Spleen (tissue), 13 donors: ENCODE measurements at places on chromosomes 7 and 10.

DNA sequence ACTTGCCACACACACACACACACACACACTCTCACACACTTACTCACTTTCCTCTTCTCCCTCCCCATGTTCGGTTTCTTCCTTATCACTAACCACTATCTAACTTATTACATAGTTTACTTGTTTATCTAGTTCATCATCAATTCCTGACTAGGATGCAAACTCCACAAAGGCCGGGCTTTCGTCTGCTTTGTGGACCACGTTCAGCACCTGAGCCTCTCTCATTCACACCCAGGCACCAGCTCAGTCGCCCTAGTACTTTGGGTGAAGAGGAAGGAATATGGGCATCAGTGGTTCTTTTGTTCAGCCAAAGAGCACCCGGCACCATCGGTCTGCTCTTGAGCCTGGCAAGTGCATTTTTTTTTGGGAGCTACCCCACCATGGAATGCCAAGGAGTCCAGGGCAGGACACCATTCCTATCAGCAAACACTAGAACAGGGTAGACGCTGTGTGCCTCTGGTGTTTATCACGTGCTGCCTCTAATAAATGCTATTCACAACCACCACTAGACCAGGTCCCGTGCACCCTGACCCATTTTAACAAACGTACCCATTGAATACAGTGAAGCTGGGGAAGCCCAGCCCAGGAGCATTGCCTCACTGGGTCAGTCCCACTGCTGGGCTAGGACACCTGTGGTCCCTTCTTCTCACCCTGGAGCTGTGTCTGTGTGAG lies 2.2 kb downstream of the C10orf67 start:
- no peak for DNase-seq

- no peak for DNase-seq
Observed at GRCh38 chr10:34150103-34150502, 665.0 kb downstream of the PARD3 start.

GRCh38 chr10:48450233-48450740 lies 143.8 kb downstream of the MAPK8 start:
- DNase-seq = no peak

- no peak for DNase-seq
Observed at GRCh38 chr7:135320268-135320667, 86.6 kb downstream of the STRA8 start.

GRCh38 chr10:62464308-62464707 lies 90.1 kb downstream of the ZNF365 start:
- DNase-seq = no peak

DNA sequence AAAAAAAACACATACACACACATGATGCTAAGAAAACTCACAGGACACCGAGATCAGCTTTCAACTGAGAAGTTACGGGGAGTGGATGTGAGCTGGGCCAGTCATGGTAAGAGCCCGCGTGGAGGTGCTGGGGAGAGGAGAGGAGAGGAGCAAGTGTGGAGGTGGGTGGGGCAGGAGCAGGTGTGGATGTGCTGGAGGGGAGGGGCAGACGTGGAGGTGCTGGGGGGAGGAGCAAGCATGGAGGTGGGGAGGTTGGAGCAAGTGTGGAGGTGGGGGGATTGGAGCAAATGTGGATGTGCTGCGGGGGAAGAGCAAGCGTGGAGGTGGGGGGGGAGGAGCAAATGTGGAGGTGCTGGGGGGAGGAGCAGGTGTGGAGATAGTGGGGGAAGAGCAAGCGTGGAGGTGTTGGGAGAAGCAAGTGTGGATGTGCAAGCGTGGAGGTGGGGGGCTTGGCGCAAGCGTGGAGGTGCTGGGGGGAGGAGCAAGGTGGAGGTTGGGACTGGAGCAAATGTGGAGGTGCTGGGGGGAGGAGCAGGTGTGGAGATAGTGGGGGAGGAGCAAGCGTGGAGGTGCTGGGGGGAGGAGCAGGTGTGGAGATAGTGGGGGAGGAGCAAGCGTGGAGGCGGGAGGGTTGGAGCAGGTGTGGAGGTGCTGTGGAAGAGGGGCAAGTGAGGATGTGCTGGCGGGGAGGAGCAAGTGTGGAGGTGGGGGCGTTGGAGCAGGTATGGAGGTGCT lies 24.5 kb upstream of the NCAPG2 start:
- DNase-seq = no peak

DNA sequence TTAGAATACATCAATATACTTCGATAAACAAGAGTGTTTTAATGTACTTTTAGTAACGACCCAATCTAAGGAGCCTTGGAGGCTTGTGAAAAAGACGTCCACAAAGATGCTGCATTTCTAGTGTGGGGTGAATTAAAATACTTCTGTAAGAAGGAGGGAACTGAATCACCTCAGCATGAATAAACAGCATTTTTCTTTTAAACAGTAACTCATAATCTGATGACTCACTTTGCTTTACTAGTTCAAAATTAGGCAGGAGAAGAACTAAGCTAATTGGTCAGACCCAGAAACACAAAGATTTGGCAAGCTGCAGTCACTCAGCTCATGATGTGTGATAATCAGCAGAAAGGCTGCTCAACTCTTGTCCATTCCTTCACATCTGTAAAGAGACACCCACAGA lies 24.2 kb downstream of the NCOA4 start:
- no peak for DNase-seq

- no peak for DNase-seq
Observed at GRCh38 chr7:50828116-50828515, 45.4 kb upstream of the GRB10 start.

GRCh38 chr7:11329626-11330025 lies 356.0 kb downstream of the PHF14 start:
- no peak for DNase-seq

DNA sequence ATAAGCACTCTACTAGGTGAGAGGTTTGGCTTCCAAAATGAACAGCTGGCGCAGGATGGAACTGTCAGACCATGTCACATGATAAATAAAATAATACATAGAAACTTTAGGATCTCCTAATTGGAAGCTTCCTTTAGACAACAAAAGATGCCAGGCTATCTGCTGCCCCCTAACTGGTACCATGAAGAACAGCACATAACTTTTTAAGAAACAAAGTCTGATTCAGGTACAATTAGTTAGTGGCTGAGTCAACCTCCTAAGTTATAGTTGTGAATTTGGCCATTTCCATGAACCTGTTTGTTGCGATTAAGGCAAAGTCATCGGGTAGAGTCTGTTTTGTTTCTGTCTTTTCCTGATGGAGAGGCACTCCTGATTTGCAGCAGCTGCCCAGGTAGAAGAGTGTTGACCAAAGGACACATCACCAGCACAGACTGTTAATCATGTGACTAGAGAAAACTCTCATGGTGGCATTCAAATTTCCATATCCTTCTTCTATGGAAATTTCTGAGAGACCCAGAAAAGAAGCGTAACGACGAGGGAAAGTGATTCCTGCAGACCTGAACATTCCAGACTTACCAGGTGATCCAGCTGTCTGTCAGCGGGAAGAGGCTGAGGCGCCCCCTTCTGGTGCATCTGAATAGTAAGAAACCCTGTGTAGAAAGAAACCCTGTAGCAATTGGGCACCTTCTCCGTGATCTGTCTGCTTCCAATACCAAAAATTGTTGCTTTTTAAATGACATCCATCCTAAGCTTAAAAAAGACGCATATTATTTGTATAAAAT lies 8.6 kb upstream of the INHBA start:
- DNase-seq = no peak

DNA sequence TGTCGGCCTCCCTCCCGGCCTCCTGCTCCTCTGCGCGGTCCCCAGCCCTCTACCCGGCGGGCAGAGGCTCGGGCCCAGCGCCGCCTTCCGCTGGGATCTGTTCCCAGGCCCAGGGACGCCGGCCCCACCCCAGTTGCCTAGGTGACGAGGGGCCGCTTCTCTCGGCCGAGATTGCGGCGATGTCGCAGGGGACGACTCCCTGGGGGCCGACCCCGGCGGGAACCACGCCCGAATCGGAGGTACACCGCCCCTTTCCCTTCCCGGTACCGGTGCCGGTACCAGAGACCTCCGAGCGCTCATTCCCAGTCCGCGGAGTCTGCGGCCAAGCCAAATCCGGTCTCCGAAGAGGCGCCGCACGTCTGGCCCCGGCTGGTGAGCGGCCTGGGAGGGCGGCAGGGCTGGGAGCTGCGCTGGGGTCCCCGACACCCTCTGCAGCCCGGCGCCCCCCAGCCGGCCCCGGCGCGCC lies at the start of gene CABCOCO1:
TSS of gene CABCOCO1 (plus strand) at position 136 of the 466 bp plus-strand sequence. CDS start at position 180, 44 bp downstream.
- DNase-seq = peak; percentile 80

DNA sequence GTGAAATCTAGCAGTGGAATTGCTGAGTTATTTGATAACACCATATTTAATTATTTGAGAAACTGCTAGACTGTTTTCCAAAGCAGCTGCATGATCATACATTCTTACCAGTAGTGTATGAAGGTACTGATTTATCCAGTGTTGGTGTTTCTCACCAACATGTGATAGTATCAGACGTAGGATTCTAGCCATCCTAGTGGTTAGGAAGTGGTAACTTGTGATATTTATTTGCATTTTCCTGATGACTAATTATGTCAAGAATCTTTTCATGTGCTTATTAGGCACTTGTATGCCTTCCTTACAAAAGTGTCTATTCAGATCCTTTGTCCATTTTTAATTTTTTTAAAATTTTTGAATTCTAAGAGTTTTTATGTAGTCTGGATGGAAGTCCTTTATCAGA lies 54.2 kb upstream of the PLXDC2 start:
- no peak for DNase-seq

- no peak for DNase-seq
Observed at GRCh38 chr7:116177009-116177408, 33.3 kb upstream of the TES start.

GRCh38 chr10:6242089-6242488 lies 39.4 kb downstream of the PFKFB3 start:
- no peak for DNase-seq

- peak; percentile 62 for DNase-seq
Observed at GRCh38 chr7:155602750-155603149, 41.7 kb upstream of the RBM33 start.

- DNase-seq = no peak
Observed at GRCh38 chr10:48195803-48196202, 78.7 kb downstream of the FRMPD2 start.

DNA sequence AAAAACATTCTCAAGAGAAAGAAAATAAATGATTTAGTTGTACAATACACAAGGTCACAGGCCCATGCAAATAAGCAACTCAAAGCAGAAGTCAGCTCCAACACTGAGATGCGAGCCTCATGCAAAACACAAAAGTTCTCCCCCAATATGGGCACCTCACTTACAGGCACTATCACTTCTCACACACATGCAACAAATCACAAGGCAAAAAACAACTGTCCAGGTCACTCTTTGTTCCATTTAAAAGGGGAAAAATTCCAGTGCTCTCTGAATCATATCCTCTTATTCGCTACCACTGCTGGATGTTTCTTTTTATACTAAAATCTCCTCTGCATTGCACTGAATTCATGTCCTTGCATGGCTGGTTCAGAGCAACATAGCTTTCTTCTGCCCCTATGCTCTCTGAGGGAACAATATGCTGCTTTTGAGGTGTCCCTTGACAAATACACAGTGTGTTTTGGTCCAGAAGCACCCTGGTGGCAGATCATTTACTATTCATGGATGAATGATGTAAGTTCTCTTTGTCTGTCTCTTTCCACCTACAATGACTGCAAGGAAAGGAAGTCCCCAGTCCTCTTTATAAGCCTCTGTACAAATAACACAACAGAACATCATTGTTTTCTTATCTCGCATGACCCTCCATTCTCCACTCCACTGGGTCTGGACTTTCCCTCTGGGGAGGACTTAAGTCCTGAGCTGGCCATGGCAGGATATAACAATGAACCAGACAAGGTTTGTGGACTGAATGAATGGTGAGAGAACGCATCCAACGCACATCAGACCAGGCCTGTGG lies 85.4 kb upstream of the GSDME start:
- DNase-seq = no peak

DNA sequence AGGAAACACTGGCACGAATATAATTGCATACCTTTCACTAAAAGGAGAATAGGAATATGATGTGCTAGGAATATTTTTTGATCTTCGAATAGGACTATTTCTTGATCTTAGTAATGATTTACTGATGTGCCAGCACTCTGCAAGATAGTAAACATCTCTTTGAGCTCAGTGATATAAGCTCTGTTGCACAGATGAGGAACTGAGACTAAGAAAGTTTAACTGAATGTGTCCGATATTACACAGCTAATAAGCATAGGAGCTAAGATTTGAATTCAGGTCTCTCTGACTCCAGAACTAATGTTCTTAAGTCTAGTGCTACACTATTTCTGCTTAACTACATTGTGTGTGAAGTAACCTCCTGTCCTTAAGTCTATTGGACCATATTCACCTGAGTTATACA lies 98.4 kb upstream of the PTPRZ1 start:
- no peak for DNase-seq

- no peak for DNase-seq
Observed at GRCh38 chr7:31121601-31122000, 69.5 kb downstream of the ADCYAP1R1 start.
